Hepatocyte (in vitro differentiated cells): ENCODE measurements at places on chromosomes 5 and 9.

GRCh38 chr5:5132234-5132633, 7.9 kb upstream of the ADAMTS16 start:
- no peak for DNase-seq

GRCh38 chr5:157575381-157576020, at the start of gene ADAM19:
TSS of gene ADAM19 (minus strand) at chr5:157575775. CDS start at chr5:157575696, 79 bp downstream.
- peak; percentile 75 for DNase-seq

GRCh38 chr9:101486693-101487442, 46.8 kb upstream of the RNF20 start:
- peak; percentile 75 for DNase-seq

DNA sequence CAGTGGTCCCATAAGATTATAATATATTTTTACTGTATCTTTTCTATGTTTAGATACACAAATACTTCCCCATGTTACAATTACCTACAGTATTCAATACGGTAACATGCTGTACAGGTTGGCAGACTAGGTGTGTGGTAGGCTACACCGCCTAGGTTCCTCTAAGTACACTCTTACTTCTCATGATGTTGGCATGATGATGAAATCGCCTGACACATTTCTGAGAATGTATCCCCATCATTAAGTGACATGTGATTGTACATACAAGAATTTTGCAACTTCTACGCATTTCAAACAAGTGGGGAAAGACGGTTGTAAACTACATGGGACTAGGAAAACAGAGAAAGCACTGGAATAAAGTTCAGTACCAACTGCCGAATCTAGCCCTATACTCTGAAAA, 53.3 kb downstream of the SETX start:
- no peak for DNase-seq

DNA sequence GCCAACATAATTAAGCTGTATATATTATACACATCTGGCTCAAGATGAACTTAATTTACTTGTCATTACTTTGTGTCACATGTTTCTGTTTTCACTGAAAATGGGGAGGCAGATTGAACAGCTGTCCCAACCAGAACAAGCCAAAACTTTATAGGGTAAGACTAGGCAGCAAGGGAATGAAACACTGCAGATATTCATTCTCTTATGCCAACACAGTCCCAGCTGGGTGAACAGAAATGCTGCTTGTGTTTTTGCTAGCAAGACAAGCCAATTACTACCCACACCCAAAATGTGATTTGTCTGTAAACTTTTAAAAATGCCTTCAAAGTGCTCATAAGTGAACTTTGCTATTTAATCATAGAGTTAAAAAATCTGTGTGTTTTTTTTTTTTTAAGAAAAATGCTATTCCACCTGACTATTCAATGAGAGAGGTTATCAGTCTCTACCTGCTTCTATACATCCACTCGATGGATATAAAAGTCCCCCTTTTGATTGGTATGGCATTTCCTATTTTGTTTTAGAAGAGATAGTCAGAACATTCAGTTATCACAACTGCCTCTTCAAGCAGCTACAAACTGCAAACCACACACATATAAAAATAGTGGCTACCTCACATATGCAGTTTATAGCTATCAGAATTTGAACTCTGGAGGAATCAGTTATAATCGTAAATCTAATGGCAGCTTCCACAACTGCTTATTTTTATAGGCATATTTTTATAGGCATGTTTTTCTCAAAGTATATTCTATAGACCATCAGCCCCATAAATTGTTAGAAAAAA, 91.9 kb upstream of the PPP1R2B start:
- no peak for DNase-seq

GRCh38 chr9:109466623-109467590, 31.2 kb downstream of the PTPN3 start:
- no peak for DNase-seq

GRCh38 chr5:1103505-1104326, 8.1 kb downstream of the SLC12A7 start:
- DNase-seq = peak; percentile 64

GRCh38 chr9:20307621-20308020, 314.7 kb downstream of the MLLT3 start:
- no peak for DNase-seq

GRCh38 chr9:107087222-107087621, 195.9 kb upstream of the RAD23B start:
- no peak for DNase-seq

GRCh38 chr9:92633614-92634278, 36.2 kb downstream of the IPPK start:
- no peak for DNase-seq

DNA sequence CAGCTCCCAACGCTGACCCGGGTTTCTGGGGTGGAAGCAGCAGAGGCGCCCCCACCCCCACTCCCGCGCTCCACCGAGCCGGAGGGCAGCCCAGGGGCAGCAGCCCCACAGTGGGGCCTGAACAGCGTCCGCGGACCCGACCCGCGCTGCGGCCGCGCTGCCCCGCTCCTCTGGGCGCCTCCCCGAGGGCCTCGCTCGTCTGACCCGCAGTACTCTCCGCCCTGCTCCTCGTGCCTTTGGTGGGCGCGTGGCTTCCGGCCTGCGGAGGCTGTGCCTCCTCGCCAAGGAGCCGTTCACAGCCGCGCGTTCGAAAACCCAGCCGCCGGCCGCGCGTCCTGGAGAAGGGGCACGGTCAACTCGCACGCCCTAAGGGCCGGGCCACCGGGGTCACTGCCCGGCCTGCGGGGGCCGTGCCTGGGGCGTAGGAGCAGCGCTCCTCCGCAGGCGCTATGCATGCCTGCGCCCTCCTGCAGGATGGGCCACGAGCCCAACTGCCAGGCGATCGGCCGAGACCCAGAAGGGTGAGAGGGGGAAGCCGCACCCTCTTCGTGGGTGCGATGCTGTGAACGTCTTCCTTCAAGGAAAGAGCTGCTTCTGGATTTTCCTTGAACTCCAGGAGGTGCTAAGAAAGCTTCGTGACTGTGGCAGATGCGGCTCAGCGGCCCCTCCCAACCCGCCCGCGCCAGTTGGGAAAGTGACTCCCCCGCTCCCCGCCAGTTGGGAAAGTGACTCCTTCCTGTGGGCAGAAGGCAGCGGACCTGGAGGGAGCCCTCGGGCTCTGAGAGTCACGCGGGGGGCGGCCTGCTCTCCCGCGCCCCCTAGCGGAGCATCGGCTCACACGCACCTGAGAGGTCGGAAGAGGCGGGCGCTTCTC, 82.7 kb downstream of the HSD17B3 start:
- peak; percentile 19 for DNase-seq

GRCh38 chr5:142078221-142078620, 30.4 kb upstream of the NDFIP1 start:
- no peak for DNase-seq

DNA sequence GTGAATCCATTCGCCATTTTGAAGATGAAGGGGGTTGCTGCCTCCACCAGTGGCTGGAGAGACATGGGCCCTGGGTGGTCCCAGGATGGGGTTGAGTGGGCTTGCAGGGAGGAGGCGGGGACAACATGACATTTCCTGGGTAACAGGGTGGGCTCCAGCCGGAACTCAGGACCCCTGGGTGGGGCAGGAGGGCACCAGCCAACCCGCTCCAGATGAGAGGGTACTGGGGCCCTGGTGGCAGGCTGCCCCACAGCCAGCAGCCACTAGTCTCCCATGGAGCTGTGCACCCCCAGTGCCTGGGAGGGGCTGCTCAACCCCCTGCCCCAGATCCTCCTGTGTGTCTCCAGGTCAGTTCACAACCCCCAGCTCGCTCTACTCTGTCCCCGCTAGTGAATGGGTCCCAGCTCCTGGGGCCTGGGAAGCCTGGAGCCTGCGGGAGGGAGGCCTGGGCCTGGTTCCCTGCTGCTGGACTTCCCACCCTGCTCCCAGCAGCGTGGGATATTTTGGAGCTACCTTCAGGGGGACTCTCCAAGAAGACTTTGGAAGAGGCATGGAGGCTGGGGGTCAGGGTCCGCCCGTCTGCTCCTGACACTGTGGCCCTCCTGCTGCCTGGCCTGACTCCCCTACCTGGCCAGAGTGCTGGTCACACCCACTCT, 55.9 kb downstream of the AHRR start:
- no peak for DNase-seq

GRCh38 chr9:87422999-87423398, 74.7 kb upstream of the DAPK1 start:
- DNase-seq = no peak

GRCh38 chr9:133141833-133142595, 21.0 kb upstream of the RALGDS start:
- no peak for DNase-seq

DNA sequence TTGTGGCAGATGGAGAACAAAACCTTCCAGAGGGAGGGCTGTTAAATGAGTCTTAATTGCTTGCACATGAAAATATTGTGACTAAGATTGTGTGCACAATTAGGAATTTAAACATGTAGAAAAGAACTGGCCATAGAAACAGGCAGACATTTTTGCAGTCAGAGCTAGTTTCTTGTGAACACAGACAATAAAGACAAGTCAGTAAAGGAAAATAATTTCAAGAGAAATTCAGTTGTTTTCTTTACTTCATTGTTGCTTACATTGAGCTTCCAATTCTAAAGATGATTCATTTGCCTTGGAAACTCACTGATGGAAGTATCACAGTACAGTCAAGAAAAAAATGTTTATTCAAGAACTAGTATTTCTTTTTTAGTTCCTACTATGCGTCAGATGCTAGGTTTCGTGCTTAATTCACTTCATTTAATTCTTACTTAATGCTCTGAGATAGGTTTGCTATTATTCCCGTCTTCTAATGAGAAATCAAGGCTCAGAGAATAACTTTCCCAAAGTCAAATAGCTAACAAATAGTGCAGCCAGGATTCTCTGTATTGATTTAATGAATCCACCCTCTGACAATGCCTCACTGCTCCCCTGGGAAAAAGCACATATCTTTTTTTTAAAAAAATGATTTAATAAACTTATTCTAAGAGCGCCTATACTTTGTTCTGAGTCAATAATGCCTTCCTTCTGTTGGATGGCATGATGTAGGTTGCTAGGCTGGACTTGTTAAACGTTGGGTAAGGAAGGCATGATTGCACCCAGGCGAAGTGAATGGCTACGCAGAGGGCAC, 581.4 kb downstream of the RAB3C start:
- DNase-seq = no peak

- no peak for DNase-seq
Measured at GRCh38 chr5:22238047-22238446, 615.1 kb downstream of the CDH12 start.

GRCh38 chr9:135332516-135332915, 147.1 kb upstream of the PPP1R26 start:
- DNase-seq = no peak

DNA sequence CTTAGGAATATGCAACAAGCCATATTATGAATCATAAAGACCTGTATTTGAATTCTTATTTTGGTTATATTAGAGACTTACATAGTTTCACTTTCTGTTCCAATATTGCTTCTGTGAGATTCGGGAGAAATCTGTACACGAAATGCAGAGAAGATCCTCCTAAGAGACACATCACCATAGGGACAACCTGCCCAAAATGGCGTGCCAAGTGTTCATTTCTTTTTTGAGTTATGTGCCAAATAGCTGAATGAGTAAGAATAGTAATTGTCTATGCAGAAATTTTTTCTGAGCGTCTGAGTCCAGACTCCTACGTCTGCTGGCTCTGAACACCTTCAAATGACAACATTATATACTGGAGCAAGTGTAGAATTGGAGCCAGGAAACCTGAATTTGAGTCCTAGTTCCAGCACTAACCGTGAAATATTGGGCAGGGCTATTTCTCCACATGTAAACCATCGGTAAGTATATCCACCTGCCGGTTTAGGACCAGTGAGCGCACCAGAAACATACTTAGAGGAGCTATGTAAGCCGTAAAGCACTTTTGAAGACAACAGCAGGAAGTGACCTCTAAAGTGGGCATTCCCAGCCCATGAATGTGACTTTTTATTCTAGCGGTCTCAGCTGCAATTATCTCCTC, 163.9 kb upstream of the DMRT1 start:
- no peak for DNase-seq

- DNase-seq = no peak
Measured at GRCh38 chr5:148267962-148268361, 632 bp upstream of the SPINK13 start.

- DNase-seq = no peak
Measured at GRCh38 chr9:95058121-95058785, 259.3 kb downstream of the FANCC start.
